ENCODE measurements at places on chromosomes 7 and 10. TPM values are rescaled to one million over a fixed set of nuclear protein-coding genes. Genes with fewer than 3 reads are reported as not detected.

- no peak for DNase-seq
These were observed 102.4 kb downstream of the SEMA3A start for GRCh38 chr7:84092207-84092606.

DNA sequence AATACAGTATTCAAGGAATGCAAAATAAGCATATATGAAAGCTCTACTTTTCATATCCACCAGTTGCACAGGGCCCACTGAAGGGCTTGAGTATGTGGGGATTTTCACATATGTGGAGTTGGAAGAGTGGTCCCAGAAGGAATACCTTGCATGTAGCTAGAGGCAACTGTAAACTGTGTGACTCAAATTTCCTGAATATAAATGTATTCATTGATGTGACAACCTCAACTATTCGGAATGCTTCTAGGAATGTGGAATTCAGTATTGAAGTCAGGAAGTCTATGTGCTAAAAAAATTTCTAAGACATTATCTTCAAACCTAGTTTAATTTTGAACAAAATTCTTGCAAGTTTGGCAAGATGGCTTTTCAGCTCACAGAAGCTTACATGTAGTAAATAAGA, 695.5 kb upstream of the SEMA3D start:
- no peak for DNase-seq

HMX2 gene
- not detected for total RNA-seq

GRCh38 chr10:101968940-101969321, 87.0 kb downstream of the ARMH3 start:
- DNase-seq: no peak

OPALIN gene
- total RNA-seq: not detected

DNA sequence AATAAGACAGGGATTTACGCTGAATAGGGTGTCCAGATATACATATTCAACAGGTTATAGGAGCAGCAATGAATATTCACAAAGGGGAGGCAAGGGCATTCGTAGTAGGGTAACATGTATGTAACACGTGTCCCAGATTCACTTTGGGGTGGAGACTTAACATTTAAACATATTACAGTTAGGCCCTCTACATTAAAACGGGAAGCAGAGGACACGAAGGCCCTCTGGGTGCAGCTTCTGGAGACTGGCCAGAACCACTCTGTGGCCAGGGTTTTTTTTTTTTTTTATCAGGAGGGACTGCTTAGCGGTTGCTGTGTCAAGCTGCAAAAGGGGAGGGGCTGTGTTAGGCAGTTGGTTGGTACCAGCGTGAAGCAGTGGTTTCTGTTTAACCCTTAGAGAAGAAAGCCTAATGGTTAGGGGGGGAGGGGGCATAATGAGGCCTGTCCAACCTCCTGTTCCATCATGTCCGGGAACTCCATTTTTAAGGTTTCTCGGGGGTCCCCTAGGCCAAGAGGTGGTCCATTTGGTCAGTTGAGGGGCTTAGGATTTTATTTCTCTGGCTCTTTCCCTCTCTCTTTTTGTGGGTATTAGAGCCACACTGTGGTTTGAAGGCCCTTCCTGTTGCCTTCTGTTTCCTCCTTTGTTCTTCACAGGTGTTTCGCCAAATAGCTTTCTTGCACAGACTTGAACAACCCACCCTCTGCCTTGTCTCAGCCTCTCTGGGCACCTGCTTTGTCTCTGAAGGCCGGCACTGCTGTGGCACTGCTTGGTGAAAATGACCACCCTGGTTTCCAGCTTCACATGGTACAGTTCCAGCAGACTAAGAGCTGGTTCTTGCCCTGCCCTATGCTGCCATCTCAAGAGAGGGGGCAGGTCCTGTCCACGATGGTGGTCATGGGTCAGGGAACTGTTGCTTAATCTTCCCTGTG, 26.4 kb downstream of the PRF1 start:
- no peak for DNase-seq

GRCh38 chr7:84271543-84271942, 77.0 kb upstream of the SEMA3A start:
- DNase-seq: no peak

GNG11 gene
- 9.1 TPM for total RNA-seq

CALHM2 gene
- total RNA-seq: 25.1 TPM

PYROXD2 gene
- 25.8 TPM for total RNA-seq

DNA sequence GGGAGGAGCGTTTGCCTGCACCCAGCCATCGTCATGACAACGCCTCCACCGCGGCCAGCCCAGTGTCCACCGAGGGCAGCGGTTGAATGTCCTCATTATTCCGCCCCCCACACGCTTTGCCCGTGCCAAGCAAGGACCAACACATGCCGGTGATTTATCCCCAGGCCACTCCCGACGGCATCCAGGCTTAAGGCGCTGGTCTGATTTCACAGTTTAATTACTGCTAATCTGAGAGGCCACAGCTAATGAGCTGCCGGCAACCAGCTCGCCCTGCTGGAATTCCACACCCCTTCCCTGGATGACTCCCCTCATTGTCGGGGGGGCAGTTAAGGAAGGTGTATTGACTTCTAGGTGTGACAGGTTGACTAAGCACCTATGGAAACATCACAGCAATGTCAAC, 432.3 kb downstream of the DNAJB6 start:
- DNase-seq: no peak

PAPOLB gene
- total RNA-seq: 0.29 TPM

NUTM2A gene
- total RNA-seq: 1.5 TPM

- peak; percentile 64 for DNase-seq
These were observed 123.4 kb downstream of the NT5C2 start for GRCh38 chr10:103069453-103070331.

GRCh38 chr10:30625080-30625479, 4.5 kb downstream of the LYZL2 start:
- DNase-seq: no peak

DNA sequence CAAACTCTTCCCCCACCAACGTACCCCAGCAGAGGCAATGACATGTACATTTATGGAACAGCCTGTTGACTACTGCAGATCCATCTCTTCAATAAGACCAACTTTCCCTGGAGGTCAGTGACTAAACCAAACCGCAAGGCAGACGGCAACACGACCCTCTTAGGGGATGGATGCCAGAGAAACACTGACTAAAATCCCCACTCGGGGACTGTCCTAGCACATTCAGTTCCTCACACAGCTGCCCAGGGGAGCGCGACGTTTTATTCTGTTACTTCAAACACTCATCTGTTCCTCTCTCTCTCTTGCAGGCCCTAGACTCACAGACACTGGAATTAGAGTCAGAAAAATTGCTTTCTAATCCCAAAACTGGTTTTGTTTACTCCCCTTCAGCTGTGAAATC, 146.5 kb upstream of the PRSS1 start:
- DNase-seq: no peak
